Lower leg skin (tissue), 4 donors: ENCODE measurements at places on chromosomes 6 and 20.
A peak's percentile ranks its signal among the peaks of the same experiment; 100 is the strongest.

DNA sequence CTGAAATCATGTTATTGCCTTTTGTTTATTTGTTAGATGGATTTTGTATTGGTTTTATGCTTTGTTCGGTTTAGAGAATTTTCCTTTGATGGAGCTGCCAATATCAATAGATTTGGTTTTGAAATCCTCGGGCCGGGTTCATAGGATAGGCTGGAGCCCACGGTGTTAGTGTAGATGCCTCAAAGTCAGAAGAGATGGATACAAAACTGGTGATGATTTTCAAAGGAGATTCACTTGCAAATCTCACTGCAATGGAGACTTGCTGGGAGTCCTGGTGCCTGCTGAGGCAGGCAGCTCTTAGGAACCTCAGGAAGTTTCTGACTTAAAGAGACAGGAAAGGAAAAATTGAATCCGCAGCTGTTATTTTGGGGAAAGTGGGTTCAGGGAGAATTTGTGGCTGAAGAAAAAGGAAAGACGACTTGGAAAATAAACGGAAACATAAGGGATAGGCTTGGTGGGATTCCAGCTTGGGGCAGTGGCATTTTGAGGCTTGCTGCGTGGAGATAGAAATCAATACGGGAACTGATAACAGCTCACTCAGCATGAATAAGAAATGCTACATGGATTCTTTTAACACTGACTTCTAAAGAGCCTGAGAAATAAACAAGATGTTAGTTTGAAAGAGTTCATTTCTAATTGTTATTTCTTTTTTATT, 241.6 kb downstream of the PHACTR1 start:
- DNase-seq = no peak

DNA sequence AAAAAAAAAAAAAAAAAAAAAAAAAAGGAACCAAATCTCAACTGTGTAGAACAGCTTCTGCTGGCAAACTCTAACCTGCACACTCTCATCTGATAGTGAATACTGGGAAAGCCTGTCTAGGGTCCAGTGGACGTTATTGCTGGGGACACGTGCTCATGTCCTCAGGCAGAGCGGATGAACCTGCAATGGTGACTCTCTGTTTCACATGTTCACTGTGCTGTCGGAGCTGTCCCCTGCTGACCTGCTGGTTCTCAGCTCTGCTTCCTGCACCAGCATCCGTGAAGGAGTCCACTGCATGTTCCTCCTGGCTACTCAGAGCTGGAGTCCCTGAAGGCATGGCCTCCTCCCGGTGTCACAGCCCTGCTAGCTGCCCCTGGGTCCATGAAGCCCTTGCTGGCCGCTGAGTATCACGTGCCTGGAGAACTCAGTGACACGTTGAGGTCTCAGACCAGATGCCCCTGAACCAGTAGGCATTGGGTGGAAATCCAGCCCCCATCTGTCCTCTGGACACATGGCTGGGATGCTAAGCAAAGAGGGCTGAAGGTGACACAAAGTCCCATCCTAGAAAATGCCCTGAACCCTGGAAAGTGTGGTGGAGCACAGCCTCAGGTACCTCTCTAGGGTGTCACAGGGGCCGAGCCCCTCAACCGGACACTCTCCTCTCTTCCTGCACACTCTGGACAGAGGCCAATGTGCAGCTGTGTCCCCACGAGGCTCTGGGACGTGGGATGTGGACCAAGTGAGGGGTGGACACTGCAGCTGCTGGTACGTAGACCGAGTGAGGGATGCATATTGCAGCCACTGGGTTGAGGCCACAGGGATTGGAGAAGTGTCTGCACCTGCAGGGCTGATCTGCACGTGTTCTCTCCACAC, 54.9 kb upstream of the FRMD1 start:
- DNase-seq = peak; percentile 76

DNA sequence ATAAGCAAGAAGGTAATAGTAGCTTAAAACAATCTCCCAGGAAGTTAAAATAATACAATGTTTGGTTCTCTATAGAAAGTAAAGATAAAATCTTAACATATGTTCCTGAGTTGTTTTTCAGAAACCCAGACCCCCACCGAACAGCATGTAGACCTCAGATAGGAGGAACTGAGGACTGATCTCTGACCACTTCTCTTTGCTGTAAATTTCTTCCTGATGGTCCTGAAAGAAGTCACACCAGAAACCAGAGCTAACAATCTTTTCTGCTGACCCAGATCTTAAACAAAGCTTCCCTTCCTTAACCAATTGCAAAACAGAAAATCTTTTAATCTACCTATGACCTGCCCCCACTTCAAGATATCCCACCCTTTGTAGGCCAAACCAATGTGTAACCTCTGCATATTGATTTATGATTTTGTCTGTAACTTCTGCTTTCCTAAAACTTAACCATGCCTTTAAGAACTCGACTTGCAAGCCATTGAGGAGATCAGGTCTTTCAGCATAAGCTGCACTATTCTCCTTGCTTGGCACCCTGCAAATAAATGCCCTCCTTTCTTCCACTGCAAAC, 21.9 kb upstream of the BEND6 start:
- no peak for DNase-seq

- no peak for DNase-seq
Observed at GRCh38 chr6:126051791-126052190, 65.5 kb downstream of the TRMT11 start.

GRCh38 chr6:13548500-13549210, 25.7 kb upstream of the SIRT5 start:
- DNase-seq = no peak

DNA sequence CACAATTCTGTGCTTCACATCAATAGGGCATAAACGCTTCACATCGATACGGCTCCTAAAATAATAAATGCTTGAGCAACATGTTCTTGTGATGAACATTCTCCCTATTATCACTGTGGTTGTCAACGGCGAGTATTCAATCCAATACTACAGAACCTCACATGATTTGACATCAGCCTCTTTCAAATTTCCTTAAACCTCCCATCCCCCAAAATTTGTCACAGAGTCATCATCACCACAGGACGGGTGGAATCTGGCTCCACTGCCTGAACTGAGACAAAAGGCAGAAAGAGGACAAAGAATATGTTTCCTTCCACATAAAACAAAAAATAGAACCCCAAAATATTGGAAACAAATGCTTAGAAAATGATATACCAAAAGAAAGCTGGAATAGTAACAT, 7.3 kb downstream of the THEMIS start:
- DNase-seq = no peak

DNA sequence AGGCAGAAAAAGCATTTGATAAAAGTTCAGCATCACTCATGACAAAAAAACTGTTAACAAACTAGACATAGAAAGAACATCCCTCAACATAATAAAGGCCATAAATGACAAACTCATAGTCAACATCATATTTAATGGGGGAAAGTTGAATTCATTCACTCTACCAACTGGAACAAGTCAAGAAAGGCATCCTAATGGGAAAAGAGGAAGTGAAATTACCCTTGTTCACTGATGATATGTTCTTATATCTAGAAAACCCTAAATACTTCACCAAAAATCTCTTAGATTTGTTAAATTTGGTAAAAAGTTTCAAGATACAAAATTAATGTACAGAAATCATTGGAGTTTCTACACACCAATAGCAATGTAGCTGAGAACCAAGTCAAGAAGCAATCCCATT, 48.9 kb downstream of the GGTLC1 start:
- no peak for DNase-seq

- no peak for DNase-seq
Observed at GRCh38 chr6:63644668-63645326, 9.2 kb downstream of the PHF3 start.

- DNase-seq = no peak
Observed at GRCh38 chr6:89146718-89147700, 1.2 kb downstream of the PM20D2 start.

- no peak for DNase-seq
Observed at GRCh38 chr6:82511546-82511945, 147.9 kb downstream of the TPBG start.

DNA sequence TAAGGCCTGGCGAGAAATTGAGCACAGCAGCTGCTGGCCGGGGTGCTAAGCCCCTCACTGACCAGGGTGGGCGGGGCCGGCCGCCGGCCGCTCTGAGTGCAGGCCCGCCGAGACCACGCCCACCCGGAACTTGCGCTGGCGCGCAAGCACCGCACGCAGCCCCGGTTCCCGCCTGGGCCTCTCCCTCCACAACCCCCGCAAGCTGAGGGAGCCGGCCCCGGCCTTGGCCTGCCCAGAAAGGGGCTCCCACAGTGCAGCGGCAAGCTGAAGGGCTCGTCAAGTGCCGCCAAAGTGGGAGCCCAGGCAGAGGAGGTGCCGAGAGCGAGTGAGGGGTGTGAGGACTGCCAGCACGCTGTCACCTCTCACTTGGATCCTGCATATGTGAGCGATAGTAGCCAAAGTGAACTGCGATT, 251.2 kb downstream of the GJA1 start:
- no peak for DNase-seq

DNA sequence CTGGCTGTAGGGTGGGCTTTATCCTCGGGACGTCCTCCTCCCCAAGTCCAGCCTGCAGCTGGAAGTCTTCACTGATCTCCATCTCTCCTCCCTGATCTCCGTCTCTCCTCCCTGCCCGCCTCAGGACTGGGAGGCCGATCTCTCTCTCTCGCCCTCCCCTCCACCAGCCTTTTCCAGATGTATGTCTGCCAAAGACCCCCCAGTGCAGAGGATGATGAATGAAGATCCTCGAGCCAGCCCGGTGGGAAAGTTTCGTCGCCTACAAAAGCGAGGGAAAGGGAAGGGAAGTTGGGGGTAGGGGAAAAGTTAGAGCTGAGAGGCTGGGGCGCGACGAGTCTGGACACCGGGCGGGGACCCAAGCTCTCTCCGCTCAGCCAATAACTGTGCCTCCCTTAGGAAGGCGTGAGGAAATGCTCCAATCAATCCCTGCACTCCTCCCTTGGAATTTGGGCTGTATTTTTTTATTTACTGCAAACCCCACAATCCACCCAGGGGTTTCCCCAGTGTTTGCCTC, 595 bp upstream of the SRF start:
- DNase-seq = peak; percentile 95

DNA sequence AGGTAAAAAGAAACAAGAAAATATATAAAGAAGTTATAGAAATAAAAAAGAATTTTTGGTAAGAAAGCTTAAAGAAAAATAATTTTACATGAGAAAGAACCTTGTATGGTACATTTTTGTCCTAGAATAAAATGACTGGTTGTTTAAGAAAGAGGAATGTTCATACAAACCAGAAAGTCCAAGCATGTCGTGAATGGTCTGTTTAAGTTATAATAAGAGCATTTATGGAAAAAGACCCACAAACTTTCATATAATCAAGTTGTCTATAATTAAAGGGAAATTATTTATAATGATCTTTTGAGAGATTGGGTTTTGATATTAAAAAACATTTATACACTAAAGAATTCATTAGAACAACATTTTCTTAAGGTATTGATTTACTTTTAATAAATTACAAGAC, 27.8 kb upstream of the FAM110A start:
- DNase-seq = no peak

DNA sequence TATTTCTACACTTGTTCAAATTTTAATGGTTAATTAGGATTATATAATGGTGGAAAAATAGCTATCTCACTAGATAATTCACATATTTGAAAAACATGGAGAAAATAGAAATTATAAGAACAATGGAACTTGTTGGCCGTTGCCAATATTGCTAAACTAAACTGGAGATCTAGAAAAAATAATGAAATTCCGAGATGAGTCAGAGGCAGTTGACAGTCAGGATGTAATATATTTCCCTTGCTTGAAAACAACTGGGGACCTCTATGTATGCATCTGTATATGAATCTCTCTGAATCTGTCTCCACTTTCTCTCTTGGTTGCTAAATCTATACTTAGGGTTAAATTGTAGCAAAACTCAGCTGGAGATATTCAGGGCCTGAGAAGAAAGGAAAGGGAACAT, 1108.2 kb upstream of the GJE1 start:
- DNase-seq = no peak

- no peak for DNase-seq
Observed at GRCh38 chr20:20440481-20440880, 72.6 kb downstream of the INSM1 start.

- no peak for DNase-seq
Observed at GRCh38 chr6:105806486-105806920, 279.6 kb upstream of the PRDM1 start.

DNA sequence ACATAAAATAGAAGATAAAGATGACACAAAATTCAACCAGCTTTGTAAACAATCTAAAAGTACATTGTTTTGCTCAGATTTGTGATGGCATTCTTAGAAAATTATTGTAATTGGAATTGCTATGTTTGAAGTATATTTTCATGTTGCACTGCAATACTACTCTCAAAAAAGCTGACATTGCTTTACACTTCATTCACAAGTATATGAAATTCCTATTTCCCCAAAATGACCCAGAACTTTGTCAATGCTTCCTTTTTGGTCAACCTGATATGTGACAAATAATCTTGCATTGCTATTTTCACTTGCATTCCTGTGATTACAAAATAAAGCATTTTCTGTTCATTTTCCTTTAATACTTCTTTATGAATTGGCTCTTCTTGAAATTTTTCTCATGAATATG, 104.1 kb upstream of the BMP5 start:
- DNase-seq = no peak

DNA sequence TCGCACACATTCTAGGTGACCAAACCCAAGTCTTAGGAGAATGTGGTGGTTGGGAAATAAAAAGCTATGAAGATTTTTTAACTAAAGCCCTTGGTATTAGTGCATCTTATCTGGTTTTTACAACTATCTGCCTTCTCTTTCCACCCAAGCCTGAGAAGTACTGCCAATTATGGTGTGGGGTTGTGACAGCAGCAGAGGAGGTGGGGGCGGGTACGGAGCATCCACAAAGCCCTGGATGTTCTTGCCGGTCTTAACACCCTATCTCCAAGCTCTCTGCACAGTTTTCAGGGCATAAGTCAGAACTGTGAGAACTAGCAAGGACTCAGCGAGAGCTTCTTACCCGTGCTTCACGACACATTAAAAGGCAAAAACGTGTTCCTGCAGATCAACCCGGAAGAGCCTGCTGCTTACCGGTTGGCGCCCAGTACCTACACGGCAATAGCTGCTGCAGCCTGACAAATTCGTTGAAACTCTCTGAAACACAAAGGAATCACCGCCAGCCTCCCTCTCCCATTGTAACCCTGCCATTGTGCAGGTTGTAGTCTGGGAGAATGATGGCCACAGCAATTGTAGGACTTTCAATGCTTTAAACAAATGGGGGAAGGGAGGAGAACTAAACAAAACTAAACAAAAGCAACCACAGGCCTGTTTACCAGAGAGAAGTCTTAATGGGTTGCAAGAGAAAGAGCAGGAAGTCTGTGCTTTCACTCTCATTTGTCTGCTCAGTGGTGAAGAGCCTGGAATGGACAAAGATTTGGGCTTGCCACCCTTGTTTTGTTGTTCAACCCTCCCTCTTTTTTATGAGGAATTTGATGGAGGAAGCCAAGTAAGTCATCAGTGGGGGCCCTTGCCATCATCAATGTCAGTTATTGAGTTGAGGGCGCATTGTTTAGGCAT, 461.0 kb upstream of the JARID2 start:
- no peak for DNase-seq

- DNase-seq = no peak
Observed at GRCh38 chr6:56806368-56806767, 148.5 kb upstream of the BEND6 start.
